ENCODE measurements at places on chromosomes 12 and 14. TPM values are rescaled to one million over a fixed set of nuclear protein-coding genes. Genes with fewer than 3 reads are reported as not detected.
A peak's percentile ranks its signal among the peaks of the same experiment; 100 is the strongest.

GRCh38 chr12:25625146-25625545 is 72.1 kb upstream of the LMNTD1 start:
- DNase-seq, result no peak

GRCh38 chr14:59711080-59711479 is 134.5 kb upstream of the CCDC175 start:
- DNase-seq, result no peak

The SAMD15 gene
- 0.08 TPM for polyA plus RNA-seq

The TAS2R43 gene
- polyA plus RNA-seq, result not detected

The HCAR3 gene
- not detected for polyA plus RNA-seq

The MYF5 gene
- polyA plus RNA-seq, result not detected

- no peak for DNase-seq
Measured at GRCh38 chr12:113416091-113416754, 6.0 kb upstream of the SDSL start.

The CDKN3 gene
- 4.4 TPM for polyA plus RNA-seq

DNA sequence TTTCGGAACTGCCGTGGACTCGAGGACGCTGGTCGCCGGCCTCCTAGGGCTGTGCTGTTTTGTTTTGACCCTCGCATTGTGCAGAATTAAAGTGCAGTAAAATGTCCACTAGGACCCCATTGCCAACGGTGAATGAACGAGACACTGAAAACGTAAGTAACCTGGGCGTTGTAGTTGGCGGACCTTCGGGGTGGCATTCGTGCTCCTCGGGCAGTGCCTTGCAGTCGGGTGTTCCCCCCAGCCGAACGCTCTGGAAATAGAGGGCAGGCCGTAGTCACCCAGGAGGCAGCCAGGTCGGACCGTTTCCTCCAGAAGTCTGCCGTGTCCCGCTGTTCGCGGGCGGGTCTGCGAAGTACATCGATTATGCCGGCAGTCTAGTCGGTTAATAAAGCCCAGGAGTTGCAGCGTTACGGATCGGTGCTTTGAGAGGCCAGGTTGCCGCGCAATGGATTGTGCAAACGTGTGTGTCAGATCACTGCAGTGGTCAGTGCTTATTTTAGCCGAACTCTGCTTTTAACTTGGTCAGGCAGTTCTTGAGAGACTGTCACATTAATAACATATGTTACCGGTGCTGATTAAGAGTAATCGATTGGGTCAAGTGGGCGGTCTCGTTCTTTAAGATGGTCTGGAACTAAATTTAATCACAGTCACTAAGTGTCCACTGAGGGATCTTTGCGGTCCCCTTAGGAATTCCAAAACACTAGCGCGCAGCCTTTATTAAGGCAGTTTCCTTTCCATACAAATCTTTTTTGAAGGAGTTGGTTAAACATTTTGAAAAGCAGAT is 906 bp downstream of the MARK3 start:
- peak; percentile 20 for DNase-seq

GRCh38 chr14:76473481-76474263 is 97.7 kb downstream of the ESRRB start:
- peak; percentile 47 for DNase-seq

The LEMD3 gene
- polyA plus RNA-seq, result 9.4 TPM

DNA sequence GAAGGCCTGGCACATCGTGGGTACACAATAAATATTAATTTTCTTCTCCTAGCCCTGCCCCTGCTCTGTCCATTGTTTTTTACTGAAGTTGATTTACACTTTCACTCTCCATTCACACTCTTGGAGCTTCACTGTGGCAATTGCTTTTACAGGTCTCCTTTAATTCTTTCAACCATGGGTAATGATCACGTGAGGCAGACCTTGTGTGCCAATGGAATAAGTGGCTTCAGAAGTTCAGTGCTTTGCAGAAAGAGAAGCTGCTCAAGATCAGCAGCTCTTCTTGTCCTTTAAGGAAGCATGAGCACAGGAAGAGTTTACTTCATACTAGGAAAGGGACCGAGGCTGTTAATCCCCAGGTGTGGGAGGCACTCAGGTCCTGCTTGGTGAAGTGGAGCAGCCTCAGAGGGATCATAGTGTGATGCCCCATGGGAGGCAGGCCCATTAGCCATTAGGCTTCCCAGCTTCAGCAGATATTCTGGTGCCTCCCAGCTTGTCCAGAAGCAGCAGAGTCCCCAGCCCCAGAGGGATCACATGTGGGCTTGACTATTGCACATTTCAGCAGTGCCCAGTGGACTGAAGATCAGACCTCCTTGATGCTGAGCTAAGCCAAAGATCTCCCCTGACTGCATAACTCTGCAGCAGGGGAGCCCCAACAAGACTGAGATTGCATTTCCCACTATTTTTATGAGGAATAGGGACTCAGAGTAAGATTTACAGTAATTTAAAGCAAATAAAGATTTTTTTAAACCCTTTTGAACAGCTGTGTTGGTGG is 5.0 kb upstream of the SLC35F4 start:
- no peak for DNase-seq

The KIF21A gene
- polyA plus RNA-seq, result 33.2 TPM

The CEP170B gene
- polyA plus RNA-seq, result 7.5 TPM

DNA sequence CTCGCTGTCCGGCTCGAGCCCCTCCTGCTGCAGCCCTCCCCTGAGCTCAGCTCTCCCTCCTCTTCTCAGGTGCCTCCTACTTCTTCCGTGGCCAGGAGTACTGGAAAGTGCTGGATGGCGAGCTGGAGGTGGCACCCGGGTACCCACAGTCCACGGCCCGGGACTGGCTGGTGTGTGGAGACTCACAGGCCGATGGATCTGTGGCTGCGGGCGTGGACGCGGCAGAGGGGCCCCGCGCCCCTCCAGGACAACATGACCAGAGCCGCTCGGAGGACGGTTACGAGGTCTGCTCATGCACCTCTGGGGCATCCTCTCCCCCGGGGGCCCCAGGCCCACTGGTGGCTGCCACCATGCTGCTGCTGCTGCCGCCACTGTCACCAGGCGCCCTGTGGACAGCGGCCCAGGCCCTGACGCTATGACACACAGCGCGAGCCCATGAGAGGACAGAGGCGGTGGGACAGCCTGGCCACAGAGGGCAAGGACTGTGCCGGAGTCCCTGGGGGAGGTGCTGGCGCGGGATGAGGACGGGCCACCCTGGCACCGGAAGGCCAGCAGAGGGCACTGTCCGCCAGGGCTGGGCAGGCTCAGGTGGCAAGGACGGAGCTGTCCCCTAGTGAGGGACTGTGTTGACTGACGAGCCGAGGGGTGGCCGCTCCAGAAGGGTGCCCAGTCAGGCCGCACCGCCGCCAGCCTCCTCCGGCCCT is 22.8 kb downstream of the MMP17 start:
- DNase-seq, result peak; percentile 18

The ACOT6 gene
- polyA plus RNA-seq, result not detected

DNA sequence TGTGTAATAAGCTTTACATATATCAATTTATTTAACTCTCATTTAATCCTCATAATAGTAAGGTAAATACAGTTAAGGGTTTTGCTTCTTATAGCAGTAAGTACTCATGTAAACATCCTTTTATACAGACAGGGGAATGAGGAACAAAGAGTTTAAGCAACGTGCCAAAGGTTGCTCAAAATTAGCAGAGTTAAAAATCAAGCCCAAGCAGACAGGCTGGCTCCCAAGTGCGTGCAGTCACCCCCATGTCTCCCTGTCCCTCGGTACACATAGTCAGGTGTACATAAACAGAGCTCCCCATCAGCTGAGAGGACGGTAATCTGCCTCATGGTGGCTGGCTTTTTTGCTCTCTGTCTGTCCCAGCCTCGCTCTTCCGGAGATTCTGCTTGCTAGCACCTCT is 126.4 kb downstream of the DERA start:
- DNase-seq, result no peak

- DNase-seq, result no peak
Measured at GRCh38 chr14:76208340-76208739, 56.6 kb downstream of the GPATCH2L start.

- DNase-seq, result no peak
Measured at GRCh38 chr12:77189458-77189857, 124.1 kb upstream of the E2F7 start.

The DPY19L2 gene
- 7.3 TPM for polyA plus RNA-seq

DNA sequence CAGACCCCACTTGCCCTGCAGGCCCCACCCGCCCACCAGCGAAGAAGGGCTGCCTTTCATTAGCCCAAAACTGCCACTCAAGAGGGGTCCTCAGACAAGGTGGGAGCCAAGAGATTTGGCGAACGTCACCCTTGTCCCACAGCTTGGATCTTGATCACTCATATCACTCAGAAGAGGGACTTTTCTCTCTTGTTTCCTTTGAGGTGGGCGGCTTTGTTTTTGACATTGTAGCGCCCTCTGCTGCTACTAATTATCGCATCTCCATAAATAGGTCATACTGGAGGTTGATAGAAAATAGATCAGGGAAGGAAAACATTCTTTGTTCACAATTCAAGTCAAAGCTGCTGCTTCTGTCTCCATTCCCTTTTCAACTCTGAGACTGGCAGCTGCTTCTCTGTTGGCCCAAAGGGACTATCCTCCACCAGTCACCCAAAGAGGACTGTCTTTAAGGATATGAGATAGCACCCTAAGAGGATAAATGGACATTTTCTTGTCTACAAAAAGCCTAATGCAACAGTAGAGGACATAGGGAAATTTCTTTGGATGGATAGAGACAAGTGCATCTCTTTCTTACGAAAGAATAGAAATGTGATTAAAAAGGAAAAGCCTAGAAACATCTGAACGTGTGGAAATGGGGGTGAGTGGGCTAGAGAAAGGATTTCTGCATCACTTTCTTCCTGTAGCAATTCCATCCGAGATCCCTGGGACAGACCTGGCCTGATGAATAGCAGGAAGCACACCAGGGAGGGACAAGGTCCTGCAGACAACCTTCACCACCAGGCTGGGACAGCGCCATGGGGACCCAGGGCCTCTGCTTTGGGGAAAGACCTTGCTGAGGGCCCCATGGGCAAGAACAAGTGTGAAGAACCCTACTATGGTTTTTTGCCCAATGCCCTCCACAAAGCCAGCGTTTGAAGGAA is 115.8 kb downstream of the DAD1 start:
- no peak for DNase-seq

Data from heart left ventricle (tissue), 16 donors.